Mesenchymal stem cell (in vitro differentiated cells and primary cell): ENCODE measurements at places on chromosomes 2 and 18.

GRCh38 chr18:59994357-59994756 is 94.6 kb downstream of the PMAIP1 start:
- no peak for DNase-seq

DNA sequence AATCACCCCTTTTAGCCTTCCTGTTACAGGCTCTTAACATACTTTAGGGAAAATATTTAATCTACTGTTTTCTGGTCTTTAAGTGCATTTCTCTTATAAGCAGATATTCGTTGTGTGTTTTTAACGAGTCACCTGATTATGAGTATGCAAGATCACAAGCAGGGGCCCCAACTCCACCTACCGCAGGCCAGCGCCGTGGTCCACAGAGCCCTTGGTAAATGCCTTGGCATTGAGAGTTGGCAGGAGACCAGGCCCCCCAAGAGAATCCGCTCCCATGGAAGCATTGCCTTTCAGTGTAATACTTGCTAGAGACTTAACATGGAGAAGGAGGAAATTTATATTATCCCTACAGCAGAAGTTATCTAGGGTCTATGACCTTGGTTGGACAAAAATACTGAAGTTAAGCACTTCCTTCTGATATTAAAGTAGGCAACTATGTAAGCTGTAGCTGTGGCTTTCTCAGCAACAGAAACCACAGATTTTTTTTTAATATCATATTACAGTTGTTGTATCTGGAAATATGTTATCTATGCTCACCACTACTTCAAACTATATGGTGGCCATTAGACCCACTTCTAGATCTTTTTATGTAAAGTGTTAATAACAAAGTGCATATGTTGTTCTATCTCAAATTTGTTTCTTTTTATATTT is 241.8 kb upstream of the MGAT5 start:
- no peak for DNase-seq

DNA sequence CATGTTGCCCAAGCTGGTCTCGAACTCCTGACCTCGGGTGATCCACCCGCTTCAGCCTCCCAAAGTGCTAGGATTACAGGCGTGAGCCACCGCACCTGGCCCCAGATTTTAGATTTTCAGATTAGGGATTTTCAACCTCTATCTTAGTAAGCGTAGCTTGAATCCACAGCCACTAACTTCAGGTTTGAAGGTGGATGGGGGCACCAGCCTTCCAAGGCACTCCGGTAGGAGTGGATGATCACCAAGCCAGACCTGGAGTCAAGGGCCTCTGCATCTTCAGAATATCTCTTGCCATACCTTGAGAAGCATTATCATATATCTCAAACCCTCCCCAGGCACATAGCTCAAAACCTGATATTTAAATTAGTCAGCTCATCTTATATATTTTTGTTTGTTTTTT is 17.9 kb downstream of the GALM start:
- DNase-seq = no peak

DNA sequence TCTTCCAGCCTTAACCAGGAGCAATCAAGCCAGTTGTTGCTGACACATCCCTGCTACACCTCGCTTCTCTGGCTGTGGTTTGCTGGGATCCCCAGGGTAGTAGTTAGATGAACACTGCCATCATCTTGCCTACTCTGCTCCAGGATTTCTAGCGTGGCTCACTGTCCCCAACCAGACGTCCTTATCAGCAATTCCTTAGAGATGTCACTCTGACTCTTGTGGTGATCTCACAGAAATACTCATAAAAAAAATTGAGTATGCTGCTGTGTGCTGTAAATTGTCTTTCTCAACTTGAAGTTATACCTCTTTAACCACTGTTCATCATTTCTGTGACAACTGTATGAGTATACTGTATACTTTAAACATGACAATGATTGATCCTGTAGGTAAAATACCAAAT is 63.2 kb downstream of the PLCL1 start:
- no peak for DNase-seq

DNA sequence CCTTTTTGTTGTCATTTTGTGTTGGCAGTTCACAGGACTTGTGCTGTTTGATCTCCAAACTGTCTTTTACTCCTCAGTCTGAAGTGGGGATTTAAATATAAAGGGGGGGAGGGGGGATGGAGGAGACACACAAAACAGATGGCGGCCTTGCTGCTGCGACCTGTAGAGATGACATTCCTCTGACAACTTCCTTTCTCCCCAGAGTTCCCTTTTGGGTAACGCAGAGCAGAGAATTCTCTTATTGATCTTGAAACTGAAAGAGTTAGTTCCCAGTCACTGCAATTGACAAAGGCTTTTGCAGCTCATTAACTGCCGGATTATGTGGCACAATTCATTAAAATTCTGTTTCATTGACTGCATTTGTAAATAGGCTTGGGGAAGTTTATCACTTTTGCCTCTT is 279.3 kb downstream of the TSN start:
- DNase-seq = no peak

DNA sequence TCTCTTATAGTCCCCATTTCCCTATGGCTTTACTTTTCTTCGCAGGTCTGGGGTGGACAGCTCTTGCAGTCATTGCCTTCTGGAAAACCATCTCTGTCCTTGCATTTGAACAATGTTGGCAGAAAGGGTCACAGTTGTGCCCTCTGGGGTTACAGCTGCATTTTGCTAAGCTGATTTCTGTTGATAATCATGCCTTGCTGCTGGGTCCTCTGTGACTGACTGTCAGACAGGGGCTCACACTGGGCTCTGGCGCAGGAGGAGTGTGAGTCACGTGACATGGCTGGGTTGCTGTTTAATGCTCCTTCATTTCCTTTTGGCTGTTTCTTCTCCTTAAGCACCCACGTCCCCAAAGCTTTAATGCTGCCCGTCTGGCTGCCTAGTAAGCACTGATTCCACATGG is 196.6 kb upstream of the LHCGR start:
- DNase-seq = no peak

DNA sequence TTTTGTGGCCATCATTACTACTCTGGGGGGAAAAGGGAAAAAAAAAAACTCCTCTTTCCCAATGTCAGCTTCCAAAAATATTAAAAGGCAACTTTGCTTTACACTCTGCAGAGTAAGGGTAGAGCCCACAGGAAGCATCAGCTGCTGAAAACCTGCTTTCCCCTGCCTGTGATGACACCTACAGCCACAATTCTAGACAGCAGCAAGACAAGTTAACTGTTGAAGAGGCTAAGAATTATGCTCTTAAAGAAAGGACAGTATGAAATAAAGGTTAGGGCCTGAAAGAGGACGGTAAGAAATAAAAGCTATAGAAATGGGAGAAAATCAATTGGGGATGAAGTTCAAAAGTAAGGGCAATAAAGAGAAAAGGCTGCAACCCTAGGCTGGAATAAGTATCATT is 3.0 kb downstream of the PDE11A start:
- DNase-seq = no peak

DNA sequence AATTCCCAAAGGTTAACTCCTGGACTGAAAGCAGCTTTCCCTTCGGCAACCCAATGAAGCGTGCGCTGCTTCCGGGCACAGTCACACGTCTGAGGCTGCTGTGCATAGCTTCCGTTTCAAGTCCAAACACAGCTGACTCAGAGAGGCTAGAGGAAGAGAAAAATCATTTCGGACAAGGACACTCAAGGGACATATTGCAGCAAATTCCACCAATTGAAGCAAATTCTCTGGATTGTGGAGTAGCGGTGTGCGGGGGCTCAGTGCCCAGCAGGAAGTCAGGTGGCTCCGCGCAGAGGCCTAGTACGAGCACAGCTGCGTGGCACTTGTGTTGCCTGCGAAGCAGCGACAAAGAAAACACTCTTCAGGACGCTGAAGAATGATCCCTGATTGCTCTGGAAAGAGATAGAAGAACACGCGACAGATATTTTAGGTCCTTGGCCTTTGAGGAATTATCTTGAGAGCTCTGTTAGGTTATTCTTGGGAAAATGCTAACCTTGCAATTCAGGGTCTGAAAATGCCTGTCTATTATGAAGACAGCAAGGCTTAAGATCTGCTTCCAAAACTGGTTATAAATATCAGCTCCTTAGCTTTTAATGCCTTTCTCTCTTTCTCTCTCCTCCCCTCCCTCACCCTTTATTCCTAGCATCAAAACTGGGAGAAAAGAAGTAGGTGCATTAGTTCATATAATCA is 352.6 kb upstream of the DLGAP1 start:
- DNase-seq = no peak

GRCh38 chr18:26504831-26505230 is 43.5 kb downstream of the KCTD1 start:
- DNase-seq = no peak

DNA sequence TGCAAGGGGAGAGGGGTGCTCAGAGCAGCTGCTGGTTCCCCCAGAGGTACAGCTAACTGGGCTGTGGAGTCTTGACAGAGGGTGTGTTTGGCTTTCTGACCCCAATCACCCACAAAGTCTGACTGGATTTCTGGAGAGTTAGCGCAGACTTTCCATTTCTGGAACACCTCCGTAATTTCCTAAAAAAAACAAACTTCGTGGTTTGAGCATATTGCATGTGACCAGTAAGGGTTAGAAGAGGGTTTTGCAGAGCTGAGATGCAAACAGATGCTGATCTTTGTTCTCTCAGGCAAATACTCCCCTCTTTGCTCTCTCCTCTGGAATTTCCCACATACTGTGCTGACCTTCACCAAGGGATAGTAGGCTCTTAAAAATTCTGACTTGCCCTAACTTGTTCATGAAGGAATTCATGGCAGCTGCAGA is 44.5 kb upstream of the TMEM247 start:
- peak; percentile 68 for DNase-seq

GRCh38 chr2:112547333-112547732 is 5.1 kb downstream of the POLR1B start:
- peak; percentile 22 for DNase-seq

- peak; percentile 94 for DNase-seq
Observed at GRCh38 chr2:152573168-152573567, 144.1 kb downstream of the PRPF40A start.

- DNase-seq = peak; percentile 28
Observed at GRCh38 chr18:44039826-44040225, 640.9 kb upstream of the SETBP1 start.

DNA sequence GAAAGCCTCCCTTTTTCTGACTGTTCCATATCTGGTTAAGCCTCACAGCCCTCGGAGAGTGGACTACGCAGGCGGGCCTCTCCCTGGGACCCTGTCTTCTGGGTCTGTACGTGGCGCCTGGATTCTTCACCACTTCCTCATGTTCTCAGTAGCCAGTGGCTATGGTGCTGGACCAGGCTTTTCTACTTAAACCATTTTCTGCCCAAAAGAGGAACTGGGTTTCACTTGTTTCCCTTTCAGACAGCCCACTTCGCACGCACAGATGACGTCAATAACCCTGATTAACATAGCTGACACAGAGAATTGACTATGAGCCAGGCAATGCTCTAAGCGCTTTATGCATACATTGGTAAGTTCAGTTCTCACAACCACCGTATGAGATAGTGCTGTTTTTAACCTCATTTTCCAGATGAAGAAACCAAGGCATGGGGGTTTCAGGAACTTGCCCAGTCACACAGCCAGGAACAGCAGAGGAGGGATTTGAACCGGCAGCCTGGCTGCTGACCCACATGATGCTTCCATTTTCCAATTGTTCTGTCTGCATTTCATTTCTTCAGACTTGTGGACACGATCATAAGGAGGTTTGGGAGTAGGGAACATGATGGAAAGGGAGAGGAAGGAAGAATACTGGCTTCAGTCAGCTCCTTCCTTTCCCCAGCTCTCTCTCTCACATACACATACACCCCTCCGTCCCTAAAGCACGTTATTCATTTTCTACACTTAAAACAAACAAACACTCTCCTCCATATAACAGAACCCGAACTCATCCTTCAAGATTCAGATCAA is 41.7 kb downstream of the MYOM1 start:
- no peak for DNase-seq

GRCh38 chr2:241922411-241922810 is 52.9 kb downstream of the RTP5 start:
- no peak for DNase-seq

DNA sequence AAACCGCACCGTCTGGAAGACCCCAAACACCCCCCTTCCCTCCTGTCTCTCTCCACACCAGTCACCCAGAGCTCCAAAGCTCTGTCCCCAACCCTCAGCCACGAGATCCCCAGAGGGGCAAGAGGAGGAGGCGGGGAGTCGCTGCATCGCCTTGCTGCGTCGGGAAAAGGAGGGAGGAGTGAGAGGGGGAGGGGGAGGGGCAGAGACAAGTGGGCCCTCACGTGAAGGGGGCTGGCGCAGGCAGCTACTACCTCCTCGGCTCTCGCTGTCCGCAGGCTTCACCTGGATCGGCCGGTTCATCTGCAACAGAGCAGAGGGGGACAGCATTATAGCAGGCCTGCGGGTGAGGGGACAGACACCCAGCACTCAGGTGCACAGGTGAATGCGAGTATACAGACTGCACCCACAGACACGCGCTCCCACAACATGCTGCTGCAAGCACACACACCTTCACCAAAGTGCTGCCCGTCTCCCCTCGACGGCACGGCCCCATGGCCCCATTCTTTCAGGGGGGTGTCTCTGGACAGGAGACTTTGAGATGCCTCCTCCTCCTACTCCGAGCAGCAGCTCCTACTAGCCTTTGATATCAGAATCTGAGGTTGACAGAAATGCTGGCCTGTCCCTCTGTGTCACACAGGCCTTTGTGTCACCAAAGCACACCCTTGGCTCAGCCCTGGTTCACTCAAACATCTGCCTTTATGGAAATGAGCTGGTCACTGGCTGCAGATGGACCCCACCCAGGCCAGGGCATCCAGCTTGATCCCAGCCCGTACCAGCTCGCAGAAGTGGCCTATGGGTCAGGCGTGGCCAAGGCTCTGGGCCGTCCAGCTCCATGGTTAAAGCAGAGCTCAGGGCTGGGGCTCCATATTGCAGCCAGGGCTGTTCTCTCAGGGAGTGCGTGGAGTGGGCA is 243.8 kb downstream of the CELF4 start:
- DNase-seq = no peak

DNA sequence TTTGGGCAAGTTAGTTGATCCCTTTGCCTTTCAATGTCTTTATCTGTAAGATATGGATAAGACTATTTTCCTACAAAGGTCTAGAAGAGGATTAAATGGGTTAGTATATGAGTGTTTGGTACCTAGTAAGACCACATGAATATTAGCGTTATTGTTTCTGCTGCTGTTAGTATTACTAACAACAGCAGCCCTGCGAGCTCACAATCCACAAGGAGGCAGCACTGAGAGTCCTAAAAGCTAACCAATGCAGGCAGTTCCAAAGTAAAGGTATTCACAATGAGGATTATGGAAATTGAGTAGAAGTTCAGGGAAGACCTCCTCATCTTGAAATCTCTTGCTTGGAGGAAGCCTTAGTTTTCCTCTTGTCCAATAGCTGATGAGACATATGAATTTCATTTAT is 248.9 kb downstream of the TDRD15 start:
- DNase-seq = peak; percentile 44

GRCh38 chr2:98757904-98758421 is 27.0 kb upstream of the MGAT4A start:
- no peak for DNase-seq

GRCh38 chr2:44126106-44126797 is 42.4 kb upstream of the PPM1B start:
- peak; percentile 29 for DNase-seq

- DNase-seq = peak; percentile 29
Observed at GRCh38 chr2:86069091-86069685, 36.5 kb downstream of the POLR1A start.

GRCh38 chr2:55302241-55302640 is 33.2 kb upstream of the MTIF2 start:
- DNase-seq = no peak
